ENCODE measurements at places on chromosomes 5 and 9. TPM values are rescaled to one million over a fixed set of nuclear protein-coding genes. Genes with fewer than 3 reads are reported as not detected.

- peaks cover 24% of the 10 kb centered on the region for H3K36me3 ChIP-seq
- no peak overlapping the region for H3K27ac ChIP-seq
- peaks cover 82% of the 10 kb centered on the region for H3K4me1 ChIP-seq
- DNase-seq = no peak
- H3K4me3 ChIP-seq = no peak overlapping the region
Measured at GRCh38 chr9:83701769-83702168, 6.0 kb downstream of the UBQLN1 start.

- H3K4me3 ChIP-seq = no peak overlapping the region
- peak overlapping the region; percentile 76 for H3K27ac ChIP-seq
- no peaks in the 10 kb centered on the region for H3K27me3 ChIP-seq
- no peaks in the 10 kb centered on the region for H3K36me3 ChIP-seq
Measured at GRCh38 chr5:157025093-157025698, 33.7 kb downstream of the HAVCR1 start.

Gene FAM78A
- total RNA-seq = 24.7 TPM

DNA sequence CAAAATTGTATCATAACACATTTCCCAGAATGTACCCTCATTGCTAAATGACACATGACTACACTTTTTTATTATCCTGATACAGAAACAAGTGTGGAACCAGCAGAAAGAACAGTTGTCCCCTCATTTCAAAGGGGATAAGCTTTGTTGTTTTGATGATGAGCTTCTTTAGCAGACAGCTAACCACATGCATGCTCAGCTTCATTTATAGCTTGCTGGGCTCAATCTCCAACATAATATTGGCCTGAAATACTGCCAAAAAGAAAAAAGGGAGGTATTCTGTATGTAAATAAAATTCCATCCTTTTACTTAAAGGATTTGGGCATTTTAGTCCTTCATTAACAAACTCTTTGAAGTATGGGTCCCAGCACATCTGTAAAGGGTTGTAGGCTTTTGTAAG, 120.4 kb downstream of the SPATA31D1 start:
- no peak overlapping the region for H3K4me3 ChIP-seq
- H3K27ac ChIP-seq = no peak overlapping the region
- no peak for DNase-seq
- no peaks in the 10 kb centered on the region for H3K36me3 ChIP-seq

All from activated naive CD4-positive, alpha-beta T cell treated with anti-CD3 and anti-CD28 coated beads for 36 hours (primary cell).